ENCODE measurements at places on chromosomes 6 and 20.
A peak's percentile ranks its signal among the peaks of the same experiment; 100 is the strongest.

- DNase-seq: no peak
Observed at GRCh38 chr20:9508240-9508661, 6.1 kb upstream of the LAMP5 start.

GRCh38 chr20:33076662-33077372 is 2.6 kb upstream of the BPIFB4 start:
- DNase-seq: no peak

- no peak for DNase-seq
Observed at GRCh38 chr20:1123666-1124065, 5.3 kb downstream of the PSMF1 start.

DNA sequence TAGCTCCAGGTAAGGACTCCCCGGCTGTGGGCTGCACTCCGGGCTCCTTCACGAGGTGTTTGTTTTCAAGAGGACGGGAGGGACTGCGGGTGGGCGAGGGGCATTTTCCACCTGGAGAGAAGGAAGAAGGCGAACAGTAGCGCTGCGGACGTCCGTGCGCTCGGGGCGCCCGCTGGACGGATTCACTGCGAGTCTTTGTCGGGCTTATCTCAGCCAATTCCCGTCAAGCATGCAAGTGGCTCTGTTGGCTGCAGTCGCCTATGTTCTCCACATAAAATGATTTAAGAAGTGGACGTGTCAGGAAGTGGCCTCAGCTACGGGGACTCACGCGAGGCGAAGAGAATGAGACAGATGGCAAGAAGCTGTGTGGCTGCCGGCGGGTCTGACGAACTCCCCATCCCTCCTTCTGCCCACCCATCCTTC is 332 bp downstream of the GRIK2 start:
- DNase-seq: peak; percentile 33

GRCh38 chr6:139940741-139941729 is 566.6 kb upstream of the CITED2 start:
- DNase-seq: no peak

GRCh38 chr20:40896814-40897700 is 131.6 kb upstream of the TOP1 start:
- peak; percentile 65 for DNase-seq

- no peak for DNase-seq
Observed at GRCh38 chr6:77286541-77286940, 176.8 kb downstream of the HTR1B start.
